ENCODE measurements at places on chromosomes 1 and 21. TPM values are rescaled to one million over a fixed set of nuclear protein-coding genes. Genes with fewer than 3 reads are reported as not detected.

The ACTL8 gene
- 0.08 TPM for total RNA-seq

The CHIT1 gene
- 0.18 TPM for total RNA-seq

The MUTYH gene
- total RNA-seq = 12.0 TPM

The VSIG8 gene
- not detected for total RNA-seq

The EDARADD gene
- 3.8 TPM for total RNA-seq

The PDE9A gene
- 14.8 TPM for total RNA-seq

The RXRG gene
- total RNA-seq = 10.9 TPM

The COL9A2 gene
- total RNA-seq = 5.2 TPM

The BNIPL gene
- total RNA-seq = 0.22 TPM

The CD58 gene
- 30.1 TPM for total RNA-seq

The ALX3 gene
- total RNA-seq = not detected

The PHLDA3 gene
- total RNA-seq = 33.9 TPM

The CYP4A11 gene
- not detected for total RNA-seq

The EXO1 gene
- total RNA-seq = 57.4 TPM

The NBPF26 gene
- total RNA-seq = 8.4 TPM

The TNFAIP8L2 gene
- total RNA-seq = not detected

The GBP7 gene
- total RNA-seq = not detected

The PALMD gene
- total RNA-seq = 33.5 TPM

The TNFRSF9 gene
- total RNA-seq = 0.13 TPM

The ANGEL2 gene
- total RNA-seq = 59.9 TPM

The HPDL gene
- not detected for total RNA-seq

The LRRIQ3 gene
- 0.81 TPM for total RNA-seq

The ZBTB8A gene
- total RNA-seq = 8.9 TPM

The WDR64 gene
- not detected for total RNA-seq

The OR10J1 gene
- not detected for total RNA-seq

The FOXD3 gene
- total RNA-seq = 0.18 TPM

The IFI44 gene
- 6.5 TPM for total RNA-seq

The C1orf210 gene
- total RNA-seq = not detected

The LIN28A gene
- total RNA-seq = not detected

The KRTAP13-2 gene
- total RNA-seq = not detected

The RIPPLY3 gene
- total RNA-seq = not detected

The HUNK gene
- 37.3 TPM for total RNA-seq

The GNG4 gene
- total RNA-seq = 19.7 TPM

The TRIM46 gene
- total RNA-seq = 0.79 TPM

The OLFML3 gene
- total RNA-seq = 104 TPM
